ENCODE measurements at places on chromosomes 12 and 14.
A peak's percentile ranks its signal among the peaks of the same experiment; 100 is the strongest.

DNA sequence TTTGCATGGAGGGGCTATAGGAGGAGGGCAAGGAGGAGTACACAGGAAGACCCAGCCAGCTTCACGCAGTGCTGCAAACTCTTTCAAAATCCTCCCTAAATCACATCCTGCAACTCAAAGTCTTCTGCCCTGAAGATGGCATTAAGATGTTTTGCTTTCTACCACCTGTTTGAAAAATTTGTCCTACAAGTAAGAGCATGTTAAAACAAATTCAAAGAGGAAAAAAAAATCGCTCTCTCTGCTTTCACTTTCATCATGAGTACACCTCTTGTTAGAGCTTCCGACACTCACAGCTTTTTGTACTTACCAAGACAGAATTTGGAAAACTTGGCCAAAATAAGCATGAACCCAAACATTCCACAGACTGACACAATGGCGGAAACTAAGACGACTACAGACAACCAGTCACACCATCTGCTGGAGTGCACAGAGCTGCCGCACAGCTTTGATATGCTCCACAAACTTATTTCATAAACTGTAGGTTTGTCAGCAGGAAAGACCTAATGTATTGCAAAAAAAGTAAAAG is 21.3 kb downstream of the GCH1 start:
- no peak for DNase-seq
- no peak overlapping the region for H3K4me3 ChIP-seq
- H3K36me3 ChIP-seq, result no peaks in the 10 kb centered on the region
- H3K4me1 ChIP-seq, result peaks cover 2% of the 10 kb centered on the region
- no peaks in the 10 kb centered on the region for H3K27me3 ChIP-seq
- no peak overlapping the region for H3K27ac ChIP-seq

DNA sequence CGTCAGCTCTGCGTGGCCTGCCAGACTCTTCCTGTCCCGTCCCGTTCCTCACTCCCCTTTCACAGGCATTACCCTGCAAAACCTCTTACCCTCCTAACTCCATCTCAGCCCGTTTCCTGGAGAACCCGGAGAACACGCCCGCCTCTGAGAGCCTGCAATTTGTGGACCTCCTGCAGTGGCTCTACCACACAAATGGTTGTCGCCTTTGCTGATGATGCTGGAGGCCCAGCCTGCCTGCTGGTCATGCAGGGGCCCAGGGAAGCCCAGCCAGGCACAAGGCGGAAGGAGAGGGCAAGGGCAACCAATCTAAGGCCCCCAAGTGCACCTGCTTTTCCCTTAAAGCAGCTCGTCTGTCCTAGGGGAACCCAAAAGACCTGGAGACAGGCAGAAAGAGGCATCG is 22.5 kb downstream of the RFLNA start:
- H3K36me3 ChIP-seq, result peaks cover 5% of the 10 kb centered on the region
- no peak for DNase-seq
- H3K4me1 ChIP-seq, result peaks cover 20% of the 10 kb centered on the region

DNA sequence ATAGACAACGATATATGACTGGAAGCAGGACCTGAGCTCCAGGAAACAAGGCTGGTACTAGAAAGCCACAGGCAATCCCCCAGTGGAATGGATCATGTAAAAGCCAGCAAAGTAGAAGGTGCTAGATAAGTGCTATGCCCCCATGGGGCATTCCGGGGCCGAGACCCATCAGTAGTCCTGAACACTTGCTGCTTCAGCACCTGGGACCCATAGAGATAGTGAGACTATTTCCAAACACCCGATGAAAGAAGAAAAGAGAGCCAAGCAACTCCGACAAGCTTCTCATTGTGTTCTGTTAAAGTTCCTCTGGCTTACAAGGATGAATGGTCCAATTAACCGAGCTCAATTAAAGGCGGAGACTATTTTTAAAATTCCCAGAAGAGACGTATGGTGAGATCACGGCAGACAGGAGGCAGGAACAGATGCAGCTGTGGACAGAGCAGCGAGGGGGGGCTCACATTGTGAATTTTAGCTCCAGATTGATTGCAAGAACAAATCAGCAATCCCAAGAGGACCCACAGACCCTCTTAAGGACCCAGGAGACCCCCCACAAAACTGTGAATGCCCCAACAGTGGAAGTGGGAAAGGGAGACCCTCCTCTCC is 142.5 kb upstream of the OVCH1 start:
- H3K4me3 ChIP-seq, result peak overlapping the region; percentile 54
- H3K27me3 ChIP-seq, result peaks cover 2% of the 10 kb centered on the region
- DNase-seq, result no peak
- peak overlapping the region; percentile 53 for H3K27ac ChIP-seq

DNA sequence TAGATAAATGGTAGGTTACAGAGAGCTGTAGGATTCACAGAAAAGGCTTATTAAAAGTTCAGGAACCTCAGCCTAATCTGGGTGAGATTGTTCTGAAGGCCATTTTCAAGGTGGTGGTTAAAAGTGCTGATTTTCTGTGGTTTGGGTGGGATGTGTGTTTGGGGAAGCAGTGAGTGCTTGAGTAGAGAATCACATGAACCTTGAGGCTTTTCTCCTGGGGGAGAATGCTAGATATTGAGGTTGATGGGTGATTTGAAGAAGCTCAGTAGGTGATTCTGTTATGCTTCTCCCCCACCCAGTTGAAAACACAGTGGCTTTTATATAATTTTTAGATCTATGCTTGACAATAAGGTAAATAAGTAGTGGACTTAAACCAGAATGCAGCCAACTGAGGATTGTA is 420.9 kb downstream of the PCNX1 start:
- no peak for DNase-seq
- no peak overlapping the region for H3K4me3 ChIP-seq
- peaks cover 3% of the 10 kb centered on the region for H3K27me3 ChIP-seq

DNA sequence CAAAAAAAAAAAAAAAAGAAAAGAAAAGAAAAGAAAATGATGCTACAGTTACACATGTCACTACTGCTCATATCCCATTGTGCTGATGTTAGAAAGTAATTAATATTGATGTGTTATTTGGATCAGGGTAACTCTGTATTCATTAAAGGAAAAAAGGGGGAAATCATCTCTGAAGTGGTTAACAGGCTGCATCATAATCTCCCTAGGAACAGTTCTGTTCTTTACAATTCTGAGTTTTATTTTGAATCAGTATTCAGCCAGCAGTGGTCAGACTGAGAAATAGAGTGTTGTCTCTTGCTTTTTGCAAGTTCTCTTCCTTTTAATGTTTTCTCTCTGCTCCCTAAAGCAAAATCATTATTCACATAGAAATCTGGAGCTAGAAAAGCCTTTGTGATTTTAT is 128.6 kb upstream of the CRY1 start:
- no peaks in the 10 kb centered on the region for H3K27me3 ChIP-seq
- no peak overlapping the region for H3K4me3 ChIP-seq
- peaks cover 4% of the 10 kb centered on the region for H3K36me3 ChIP-seq
- no peak for DNase-seq
- no peak overlapping the region for H3K27ac ChIP-seq
- peaks cover 5% of the 10 kb centered on the region for H3K4me1 ChIP-seq

DNA sequence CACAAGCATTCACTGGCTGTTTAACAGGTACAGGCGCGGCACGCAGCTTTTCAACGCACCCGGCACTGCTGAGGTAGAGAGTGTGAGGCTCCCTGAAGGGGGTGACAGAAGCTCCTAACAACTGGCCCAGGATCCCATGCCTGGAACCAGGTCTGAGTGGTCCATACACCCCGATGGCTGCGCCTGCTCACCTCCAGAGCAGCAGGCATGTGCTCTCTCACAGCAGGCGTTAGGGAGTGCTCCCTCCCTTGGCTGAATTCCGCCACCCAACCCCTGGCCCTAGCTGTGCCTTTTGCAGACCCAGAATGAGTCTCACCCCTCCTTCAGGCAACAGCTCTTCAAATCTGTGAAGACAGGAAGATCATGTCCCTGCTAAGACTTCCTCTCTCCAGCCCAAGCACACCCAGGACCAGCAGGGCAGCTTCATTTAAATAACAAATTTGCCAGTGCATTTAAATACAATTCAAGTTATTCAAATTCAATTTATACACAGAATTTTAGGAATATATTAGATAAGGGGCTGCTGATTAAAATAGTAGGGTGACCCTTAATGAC is 86.0 kb downstream of the SETD3 start:
- H3K4me1 ChIP-seq, result peaks cover 3% of the 10 kb centered on the region
- no peak for DNase-seq
- H3K4me3 ChIP-seq, result no peak overlapping the region
- H3K36me3 ChIP-seq, result peaks cover 7% of the 10 kb centered on the region
- H3K27me3 ChIP-seq, result peaks cover 2% of the 10 kb centered on the region
- no peak overlapping the region for H3K27ac ChIP-seq

GRCh38 chr12:95574799-95575452 is 23.6 kb upstream of the USP44 start:
- no peaks in the 10 kb centered on the region for H3K36me3 ChIP-seq
- H3K27ac ChIP-seq, result no peak overlapping the region
- H3K4me1 ChIP-seq, result no peaks in the 10 kb centered on the region
- DNase-seq, result no peak

GRCh38 chr14:37637341-37637740 is 41.9 kb downstream of the TTC6 start:
- no peak for DNase-seq
- H3K36me3 ChIP-seq, result no peaks in the 10 kb centered on the region

DNA sequence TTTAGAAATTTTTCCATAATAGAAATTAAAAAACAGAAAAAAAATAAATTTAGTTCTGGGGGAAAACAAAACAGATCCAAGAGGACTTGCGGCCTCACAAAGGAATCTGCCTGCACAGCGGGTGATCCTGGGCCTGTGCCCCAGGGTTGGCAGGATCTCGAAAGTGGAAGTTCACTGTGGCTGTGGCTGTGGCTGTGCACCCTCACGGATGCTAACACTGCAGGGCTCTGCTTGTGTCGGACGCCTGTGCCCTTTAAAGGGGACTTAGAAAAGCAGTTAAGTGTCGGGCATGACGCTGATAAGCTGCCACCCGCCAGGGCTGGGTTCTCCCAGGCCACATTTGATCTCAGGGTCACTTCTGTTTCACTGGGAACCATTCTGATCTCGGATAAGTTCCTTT is 209.1 kb downstream of the TTC7B start:
- H3K4me1 ChIP-seq, result peaks cover 22% of the 10 kb centered on the region
- H3K4me3 ChIP-seq, result no peak overlapping the region
- H3K27ac ChIP-seq, result no peak overlapping the region
- no peak for DNase-seq
- no peaks in the 10 kb centered on the region for H3K36me3 ChIP-seq

DNA sequence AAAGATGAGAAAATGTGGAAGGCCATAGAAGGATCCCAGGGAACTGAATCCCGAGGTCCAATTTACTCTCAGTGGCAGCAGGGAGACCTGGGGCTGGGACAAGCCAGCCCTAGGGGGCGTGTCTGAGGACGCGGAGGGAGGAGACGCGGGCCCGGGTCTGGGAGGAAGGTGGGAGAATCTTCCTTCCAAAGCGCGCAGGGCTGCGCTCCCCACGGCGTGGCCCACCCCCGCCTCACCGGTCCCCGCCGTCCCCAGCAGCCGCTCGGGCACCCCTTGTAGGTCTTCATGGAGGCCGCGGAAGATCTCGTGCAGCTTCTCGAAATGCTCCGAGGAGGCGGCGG is 323 bp downstream of the VTI1B start:
- H3K27ac ChIP-seq, result peak overlapping the region; percentile 79
- no peaks in the 10 kb centered on the region for H3K36me3 ChIP-seq
- DNase-seq, result peak; percentile 88
- peaks cover 15% of the 10 kb centered on the region for H3K4me1 ChIP-seq
- H3K4me3 ChIP-seq, result peak overlapping the region; percentile 96

DNA sequence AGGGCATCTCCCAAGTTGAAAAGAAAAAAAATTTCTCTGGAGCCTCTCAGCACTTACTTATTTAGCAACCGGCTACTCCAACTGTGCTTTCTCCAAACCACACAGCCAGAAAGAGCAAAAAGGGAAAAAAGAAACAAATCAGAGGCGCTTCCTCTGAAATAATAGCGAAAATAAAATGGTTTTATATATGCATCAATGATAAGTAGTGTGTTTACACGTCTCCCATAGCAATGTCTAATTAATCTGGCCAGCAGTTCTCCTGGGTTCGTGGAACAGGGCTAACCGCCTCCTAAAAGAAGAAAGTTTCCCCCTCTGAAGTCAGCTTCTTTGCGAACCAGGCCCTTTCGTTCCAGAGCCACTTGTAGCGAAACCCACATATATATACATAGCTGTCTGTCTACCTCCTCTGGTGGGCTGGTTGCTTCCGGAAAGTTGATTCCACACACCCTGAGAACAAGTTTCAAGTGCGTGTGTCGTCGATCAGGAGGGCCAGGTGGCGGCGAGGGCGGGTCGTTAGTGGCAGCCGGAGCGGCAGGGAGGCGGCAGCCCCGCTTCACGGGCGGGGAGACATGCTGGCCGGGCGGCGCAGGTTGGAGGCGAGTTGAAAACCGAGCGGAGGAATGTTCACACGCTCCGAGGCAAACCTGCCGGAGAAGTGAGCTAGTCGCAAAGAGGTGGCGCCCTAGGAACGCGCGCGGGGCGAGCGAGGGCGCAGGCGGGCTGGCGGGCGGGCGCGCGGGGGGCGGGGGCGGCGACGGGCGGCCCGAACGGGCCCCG is 2.7 kb downstream of the PTHLH start:
- peak; percentile 47 for DNase-seq
- peaks cover 23% of the 10 kb centered on the region for H3K27me3 ChIP-seq

DNA sequence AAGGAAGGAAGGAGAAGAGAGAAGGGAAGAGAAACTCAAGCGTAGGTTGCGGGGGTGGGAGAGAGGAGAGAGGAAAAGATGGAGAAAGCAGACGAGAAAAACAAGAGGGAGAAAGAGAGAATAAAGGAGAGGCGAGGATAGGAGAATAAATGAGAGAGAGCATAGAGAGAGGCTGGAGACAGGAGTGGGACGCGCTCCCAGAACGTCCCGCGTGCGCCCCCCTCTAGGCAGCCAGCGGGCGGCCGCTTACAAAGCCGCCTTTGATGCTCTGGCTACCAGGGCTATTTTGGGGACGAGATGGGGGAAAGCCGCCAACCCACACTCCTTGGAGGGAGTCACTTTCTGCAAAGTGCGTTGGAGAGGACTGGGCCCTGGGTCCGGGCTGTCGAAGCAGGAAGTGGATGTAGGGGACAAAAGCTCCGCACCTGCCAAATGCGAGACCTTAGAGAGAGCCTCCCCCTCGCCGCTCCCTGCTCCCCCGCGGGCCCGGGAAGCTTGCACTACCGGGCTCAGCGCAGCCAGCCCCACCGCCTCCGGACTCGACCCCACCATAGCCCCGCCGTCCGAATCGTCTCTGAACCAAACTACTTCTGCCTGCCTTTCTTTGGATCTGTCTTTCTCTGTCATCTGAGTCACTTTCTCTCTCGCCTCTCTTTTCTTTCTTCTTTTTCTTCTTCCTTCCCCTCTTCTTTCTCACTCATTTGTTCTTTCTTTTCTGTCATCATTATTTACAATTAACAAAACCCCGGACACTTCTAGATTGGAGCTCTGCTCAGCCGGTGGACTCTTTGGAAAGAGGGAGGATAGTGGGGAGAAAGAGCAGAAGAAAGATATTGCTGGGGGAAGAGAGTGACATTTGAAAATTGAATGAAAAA is 8.0 kb downstream of the ASCL1 start:
- peaks cover 18% of the 10 kb centered on the region for H3K36me3 ChIP-seq
- peak; percentile 36 for DNase-seq
- peak overlapping the region; percentile 98 for H3K4me3 ChIP-seq
- H3K27ac ChIP-seq, result no peak overlapping the region

GRCh38 chr14:103629503-103630121 is 601 bp downstream of the KLC1 start:
- peak overlapping the region; percentile 96 for H3K27ac ChIP-seq
- peak; percentile 81 for DNase-seq
- H3K4me3 ChIP-seq, result peak overlapping the region; percentile 97
- no peaks in the 10 kb centered on the region for H3K36me3 ChIP-seq

GRCh38 chr14:22532345-22533056 is 56.5 kb downstream of the DAD1 start:
- DNase-seq, result no peak
- H3K27me3 ChIP-seq, result no peaks in the 10 kb centered on the region
- H3K36me3 ChIP-seq, result no peaks in the 10 kb centered on the region
- no peak overlapping the region for H3K4me3 ChIP-seq
- no peak overlapping the region for H3K27ac ChIP-seq
